ENCODE measurements at places on chromosomes 1 and 21.

GRCh38 chr1:2259668-2260402 lies 31.7 kb downstream of the SKI start:
- DNase-seq = no peak

- no peak for DNase-seq
Observed at GRCh38 chr1:56334047-56334446, 245.3 kb downstream of the PLPP3 start.

GRCh38 chr1:40039245-40039756 lies 1.2 kb upstream of the CAP1 start:
- no peak for DNase-seq

GRCh38 chr21:18677632-18678031 lies 274.0 kb upstream of the TMPRSS15 start:
- DNase-seq = no peak

DNA sequence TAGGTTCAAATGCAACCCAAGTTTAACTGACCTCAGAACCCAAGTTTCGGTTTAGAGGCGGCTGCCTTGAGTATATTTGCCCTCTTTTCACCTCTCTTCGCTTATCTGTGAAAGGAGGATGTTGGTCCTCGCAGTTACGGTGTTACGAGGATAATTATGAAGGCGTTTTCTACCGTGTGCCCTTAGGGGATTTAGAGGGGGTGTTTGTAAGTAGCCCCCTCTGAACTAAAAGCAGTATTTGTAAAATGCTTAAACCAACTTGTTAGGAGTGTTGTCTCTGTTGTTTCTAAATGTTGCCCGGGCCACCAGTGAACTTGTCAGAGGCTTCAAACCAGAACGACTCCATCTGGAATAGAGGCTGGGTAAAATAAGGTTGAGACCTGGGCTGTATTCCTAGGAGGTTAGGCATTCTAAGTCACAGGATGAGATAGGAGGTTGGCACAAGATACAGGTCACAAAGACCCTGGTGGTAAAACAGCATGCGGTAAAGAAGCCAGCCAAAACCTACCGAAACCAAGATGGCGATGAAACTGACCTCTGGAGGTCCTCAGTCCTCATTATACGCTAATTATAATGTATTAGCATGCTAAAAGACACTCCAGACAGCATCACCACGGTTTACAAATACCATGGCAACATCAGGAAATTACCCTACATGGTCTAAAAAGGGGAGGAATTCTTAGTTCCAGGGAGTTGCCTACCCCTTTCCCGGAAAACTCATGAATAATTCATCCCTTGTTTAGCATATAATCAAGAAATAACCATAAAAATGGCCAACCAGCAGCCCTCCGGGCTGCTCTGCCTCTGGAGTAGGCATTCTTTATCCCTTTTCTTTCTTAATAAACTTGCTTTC lies 1.0 kb upstream of the PSRC1 start:
- no peak for DNase-seq

DNA sequence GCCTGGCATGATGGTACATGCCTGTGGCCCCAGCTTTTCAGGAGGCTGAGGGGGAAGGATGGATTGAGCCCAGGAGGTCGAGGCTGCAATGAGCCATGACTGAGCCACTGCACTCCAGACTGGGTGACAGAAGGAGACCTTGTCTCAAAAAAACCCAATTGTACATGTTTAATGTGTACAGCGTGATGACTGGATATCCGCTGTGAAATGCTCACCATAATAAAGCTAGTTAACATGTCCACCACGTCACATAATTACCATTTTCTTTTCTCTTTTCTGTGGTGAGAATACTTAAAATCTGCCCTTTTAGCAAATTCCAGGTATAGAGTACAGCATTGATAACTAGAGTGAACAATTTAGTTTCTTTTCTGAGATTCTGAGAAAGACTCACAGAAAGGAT lies 24.0 kb downstream of the TMPRSS2 start:
- no peak for DNase-seq

GRCh38 chr1:167706931-167707877 lies 14.6 kb upstream of the MPZL1 start:
- no peak for DNase-seq

DNA sequence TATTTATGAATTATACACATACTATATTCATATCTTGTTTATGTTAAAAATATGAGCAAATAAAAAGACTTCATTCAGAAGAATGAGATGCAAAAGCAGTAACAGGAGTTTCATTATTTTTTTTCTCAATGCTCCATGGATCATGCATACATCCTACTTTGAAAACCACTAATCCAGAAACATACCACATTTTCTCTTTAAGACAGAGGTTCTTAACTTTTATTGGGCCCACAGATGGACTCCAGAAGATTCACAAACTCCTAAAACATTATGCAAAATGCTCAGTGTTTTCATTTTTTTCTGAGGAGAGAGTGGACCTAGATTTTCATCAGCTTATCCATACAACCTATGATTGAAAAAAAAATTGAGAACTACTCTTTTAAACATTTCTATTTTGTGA lies 227.8 kb downstream of the DNM3 start:
- DNase-seq = no peak

GRCh38 chr1:29590583-29591565 lies 354.6 kb downstream of the PTPRU start:
- DNase-seq = no peak

- no peak for DNase-seq
Observed at GRCh38 chr1:116110567-116111523, at the start of gene MAB21L3. Gene MAB21L3 (plus strand): TSS chr1:116111399. CDS start chr1:116112616, 1,217 bp downstream.

GRCh38 chr1:7707527-7707926 lies 63.6 kb upstream of the VAMP3 start:
- DNase-seq = no peak

GRCh38 chr1:220809704-220810103 lies 23.0 kb downstream of the MTARC1 start:
- no peak for DNase-seq

DNA sequence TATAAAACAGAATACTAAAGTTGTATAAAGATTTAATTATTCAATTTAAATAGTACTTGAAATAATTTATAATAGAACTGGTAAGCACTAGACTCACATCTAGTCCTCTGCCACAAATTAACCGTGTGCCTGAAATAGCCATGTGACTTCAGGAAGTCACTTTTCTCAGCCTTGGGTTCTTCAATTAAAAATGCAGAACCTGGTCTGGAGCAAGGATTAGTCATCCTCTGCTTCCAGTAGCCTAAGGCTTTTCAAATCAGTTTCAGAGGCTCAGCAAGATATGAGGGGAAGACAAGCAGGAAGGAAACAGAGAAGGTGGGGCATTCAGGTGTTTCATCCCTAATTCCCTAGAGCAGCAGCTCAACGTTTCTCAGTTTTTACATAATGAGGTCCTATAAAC lies 23.0 kb downstream of the DPH5 start:
- no peak for DNase-seq

- DNase-seq = no peak
Observed at GRCh38 chr1:23085696-23086095, 66.4 kb downstream of the KDM1A start.

- DNase-seq = no peak
Observed at GRCh38 chr1:101150670-101151069, 86.1 kb upstream of the S1PR1 start.

DNA sequence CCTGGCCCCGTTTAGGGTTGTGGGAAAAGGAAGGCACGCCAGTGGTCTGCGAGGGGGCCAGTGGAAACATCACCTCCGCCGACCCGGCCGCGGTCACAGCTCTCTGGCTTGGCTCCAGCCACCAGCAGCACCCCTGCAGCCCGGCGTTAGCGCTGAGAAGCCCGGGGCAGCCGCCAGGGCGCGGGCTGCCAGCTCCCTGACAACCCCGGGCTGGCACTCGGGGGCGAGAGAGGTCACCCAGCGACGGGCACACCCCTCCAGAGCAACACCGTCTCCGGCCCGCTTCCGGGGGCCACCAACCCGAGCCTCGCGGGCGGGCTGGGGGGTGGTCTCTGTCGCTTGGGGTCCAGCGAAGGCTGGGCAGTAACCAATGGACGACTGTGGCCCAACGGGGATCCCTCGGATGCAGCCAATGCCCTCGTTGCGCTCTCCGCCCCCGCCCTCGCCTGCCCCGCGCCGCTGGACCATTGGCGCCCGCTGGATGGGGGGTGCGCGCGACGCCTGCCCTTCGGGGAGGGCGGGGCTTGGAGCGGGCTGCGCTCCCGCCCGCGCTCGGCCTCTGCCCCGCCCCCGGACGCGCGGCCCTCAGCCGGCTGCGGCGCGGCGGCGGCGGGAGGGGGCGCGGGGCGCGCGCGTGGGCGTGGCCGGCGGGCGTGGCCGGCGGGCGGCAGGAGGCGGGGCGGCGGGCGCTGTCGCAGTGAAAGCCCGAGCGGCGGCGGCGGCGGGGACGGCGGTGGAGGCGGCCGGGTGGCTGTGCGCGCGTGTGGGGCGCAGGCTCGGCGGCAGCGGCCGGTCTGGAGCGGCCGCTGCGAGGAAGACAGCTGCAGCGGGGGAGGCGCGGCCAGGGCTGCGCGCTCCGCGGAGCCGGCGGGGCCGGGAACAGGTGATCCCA lies at the start of gene MAN1C1:
TSS of gene MAN1C1 (plus strand) at position 697 of the 892 bp plus-strand sequence. CDS start 1,007 bp downstream, outside the sequence.
- peak; percentile 88 for DNase-seq

GRCh38 chr1:94790670-94791069 lies 29.5 kb upstream of the SLC44A3 start:
- DNase-seq = no peak

DNA sequence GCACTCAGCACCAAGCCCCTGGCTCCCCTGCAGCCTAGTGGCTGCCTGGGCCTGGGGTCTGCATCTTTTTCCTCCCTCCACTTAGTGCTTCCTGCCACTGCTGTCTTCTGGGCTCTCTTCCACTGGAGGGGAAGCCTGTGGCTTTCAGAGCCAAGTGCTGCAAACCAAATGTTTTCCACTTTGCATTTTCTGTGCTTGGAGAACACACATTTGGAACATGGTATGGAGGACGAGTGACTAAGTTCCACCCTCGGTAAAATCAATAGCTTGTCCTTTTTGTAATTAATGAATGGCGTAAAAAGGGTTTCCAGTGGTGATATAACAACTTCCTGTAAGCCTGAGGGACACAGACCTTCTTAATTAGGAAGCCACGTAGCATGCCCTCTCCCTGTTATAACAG lies 10.1 kb upstream of the GPR153 start:
- no peak for DNase-seq

GRCh38 chr1:235932090-235932510 lies 65.4 kb upstream of the LYST start:
- DNase-seq = no peak

DNA sequence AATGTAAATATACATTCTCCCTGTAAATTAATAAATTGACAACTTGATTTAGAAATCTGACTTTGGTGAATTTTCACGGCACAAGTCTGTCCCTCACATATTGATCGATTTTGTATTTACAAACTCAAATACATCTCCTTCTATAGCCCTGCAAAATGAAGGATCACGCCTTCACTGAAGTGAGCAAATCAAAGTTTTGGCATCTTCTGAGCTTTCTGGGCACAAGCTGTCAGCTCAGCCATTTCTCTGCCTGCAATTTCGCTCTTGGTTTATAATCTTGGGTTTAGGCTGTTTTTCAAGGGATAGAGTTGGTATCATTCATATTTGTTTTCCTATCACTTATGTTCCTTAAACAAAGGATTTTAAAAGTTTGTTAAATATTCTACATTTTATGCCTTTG lies 25.8 kb downstream of the ANP32E start:
- no peak for DNase-seq

- DNase-seq = no peak
Observed at GRCh38 chr1:78229344-78229743, 183.6 kb downstream of the GIPC2 start.

DNA sequence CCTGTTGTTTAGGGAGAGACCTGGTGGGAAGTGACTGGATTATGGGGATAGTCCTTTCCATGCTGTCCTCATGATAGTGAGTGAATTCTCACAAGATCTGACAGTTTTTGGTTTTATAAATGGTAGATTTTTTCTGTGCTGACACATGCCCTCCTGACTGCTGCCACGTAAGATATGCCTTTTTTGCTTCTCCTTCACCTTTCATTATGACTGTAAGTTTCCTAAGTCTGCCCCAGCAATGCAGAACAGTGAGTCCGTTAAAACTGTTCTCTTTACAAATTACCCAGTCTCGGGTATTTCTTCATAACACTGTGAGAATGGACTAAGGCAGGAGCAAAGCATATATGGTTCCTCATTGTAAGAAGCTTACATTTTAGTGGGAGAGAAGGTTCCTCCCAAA lies 1727.2 kb downstream of the NCAM2 start:
- DNase-seq = no peak

- DNase-seq = peak; percentile 12
Observed at GRCh38 chr1:213905344-213905743, 82.4 kb upstream of the PROX1 start.

DNA sequence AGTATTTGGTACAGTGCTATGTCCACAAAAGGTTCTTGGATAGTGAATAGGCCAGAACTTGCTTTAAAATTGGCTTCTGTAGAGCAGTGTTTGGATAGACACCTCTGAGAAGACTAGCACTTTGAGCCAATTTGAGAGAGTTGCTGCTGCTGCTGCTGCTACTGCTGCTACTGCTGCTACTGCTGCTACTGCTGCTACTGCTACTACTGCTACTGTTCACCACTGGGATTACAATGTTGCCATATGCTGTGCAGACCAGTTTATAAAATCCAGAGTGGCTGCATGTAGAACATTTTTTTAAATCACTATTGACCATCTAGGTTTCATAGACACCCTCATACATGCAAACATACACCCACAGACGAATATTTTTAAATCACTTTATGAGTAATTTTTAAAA lies 15.3 kb downstream of the GORAB start:
- no peak for DNase-seq

DNA sequence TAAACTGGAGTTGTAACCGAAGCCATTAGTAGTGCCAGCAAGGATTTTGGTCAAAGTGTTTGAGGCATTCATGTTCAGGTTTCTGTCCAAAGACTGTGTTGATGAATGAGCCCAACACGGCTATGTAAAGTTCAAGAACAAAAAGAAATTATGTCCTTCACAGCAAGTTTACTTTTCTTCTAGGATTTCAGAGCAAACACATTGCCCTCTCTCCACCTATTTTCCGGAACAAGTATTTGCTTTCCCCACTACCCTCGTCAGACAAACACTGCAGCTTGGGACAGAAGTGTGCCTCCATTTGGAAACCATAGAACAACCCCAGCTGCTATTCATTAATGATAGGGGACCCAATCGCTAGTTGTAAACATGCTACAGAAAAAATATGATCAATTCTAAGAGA lies 151.4 kb upstream of the C1orf105 start:
- no peak for DNase-seq

GRCh38 chr1:232386721-232387510 lies 243.0 kb downstream of the SIPA1L2 start:
- DNase-seq = no peak

DNA sequence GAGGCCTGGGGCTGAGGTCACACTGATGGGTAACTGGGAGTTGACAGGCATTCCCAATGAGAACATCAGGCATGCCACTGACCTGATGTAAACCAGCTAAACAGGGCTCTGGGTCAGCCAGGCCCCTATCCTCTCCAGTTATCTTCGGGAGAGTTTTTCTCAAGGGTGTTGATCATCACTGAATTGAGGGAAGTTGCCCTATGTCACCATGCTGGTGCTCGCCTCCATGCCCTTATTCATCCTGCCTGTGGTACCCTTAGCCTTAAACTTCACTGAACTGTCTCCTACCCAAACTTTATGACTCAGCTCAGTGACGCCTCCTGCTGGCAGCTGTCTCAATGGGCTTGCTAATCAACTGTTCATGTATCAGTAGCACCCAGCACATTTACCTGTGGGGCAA lies 80.7 kb upstream of the TNR start:
- DNase-seq = no peak

Measured in hypothalamus (tissue), 51 donors.